Fibroblast of skin of abdomen (primary cell): ENCODE measurements at places on chromosomes 6 and 20.
A peak's percentile ranks its signal among the peaks of the same experiment; 100 is the strongest.

DNA sequence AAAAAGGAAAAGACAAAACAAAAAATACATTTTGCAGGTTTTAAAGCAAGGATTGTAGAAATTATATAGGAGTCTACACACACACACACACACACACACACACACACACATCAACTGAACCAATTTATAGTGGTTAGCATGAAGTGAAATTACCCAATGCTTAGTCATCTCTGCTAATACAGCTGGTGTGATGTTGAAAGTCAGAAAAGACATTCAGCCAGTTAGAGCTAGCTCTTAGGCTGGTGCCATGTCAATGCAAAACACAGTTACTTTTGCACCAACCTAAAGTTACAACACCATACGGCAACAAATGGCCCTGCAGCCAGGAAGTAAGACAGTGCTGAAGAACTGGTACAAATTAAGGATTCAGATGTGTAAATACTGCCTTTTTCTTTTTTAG is 15.2 kb downstream of the FAM210B start:
- DNase-seq, result peak; percentile 94

DNA sequence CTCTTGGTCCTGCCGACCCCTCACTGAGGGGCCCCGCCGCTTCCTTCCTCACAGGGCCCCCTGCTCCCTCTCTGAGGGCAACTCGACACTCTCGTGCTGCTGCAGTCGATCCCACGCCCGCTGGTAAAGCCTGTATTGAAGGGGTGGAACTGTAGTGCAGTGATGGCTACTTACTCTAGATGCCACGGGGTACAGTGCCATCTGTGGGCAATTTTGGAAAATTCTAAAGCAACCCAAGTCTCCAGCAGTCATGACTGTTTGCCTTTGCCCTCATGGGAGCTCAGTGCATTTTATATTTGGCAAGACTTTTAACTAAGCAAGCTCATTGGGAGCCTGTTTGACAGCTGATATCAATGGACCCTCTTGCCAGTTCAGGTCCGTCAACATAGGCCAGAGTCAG is 6.5 kb upstream of the C6orf136 start:
- DNase-seq, result no peak

DNA sequence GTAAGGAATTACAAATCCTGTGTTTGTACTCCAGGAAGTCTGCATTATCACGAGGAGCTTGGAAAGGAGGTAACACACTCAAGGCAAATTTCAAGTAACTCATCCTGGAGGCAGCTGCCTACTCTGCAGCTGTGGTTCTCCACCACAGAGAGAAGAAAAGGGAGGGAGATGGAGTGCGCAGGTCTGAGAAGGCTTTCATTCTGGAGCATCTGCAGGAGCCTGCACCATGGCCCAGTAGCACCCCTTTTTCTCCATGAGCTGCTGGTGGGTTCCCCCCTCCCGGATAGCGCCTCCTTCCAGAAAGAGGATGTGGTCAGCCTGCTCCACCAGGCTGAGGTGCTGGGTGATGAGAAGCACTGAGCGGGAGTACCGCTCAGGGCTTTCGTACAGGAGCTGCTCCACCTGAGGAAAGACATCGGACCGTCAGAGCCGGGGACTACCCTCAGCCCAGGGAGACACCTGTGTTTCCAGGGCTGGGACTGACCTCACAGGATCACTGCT is 1.6 kb upstream of the PSMB8 start:
- no peak for DNase-seq

DNA sequence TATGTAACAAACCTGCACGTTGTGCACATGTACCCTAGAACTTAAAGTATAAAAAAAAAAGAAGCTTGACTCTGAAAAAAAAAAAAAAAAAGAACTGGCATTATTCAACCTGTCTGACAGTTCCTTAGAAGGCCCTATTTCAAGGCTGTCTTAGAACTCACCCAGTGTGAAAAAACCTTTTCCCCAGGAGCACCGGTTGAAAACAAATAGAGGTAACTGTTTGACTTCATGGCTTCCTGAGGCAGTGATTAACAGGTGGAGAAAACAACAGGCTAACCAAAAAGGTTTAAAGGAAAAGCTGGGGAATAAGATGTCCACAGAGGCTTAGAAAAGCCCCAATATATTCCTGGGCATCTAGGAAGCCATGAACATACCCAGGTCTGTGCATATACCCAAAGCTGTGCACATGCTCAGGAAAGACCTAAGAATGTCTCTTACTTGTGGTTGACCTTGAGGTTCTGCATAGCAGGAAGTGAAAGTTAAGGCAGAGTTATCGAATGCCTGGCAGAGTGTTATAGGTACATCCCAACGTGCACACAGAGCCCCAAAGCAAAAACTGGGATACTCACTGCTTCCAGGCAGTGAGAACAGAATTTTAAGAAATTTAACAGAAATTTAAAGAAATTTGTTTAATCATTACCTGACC is 7.0 kb downstream of the UQCC1 start:
- no peak for DNase-seq

GRCh38 chr6:155121699-155122098 is 126.6 kb downstream of the TIAM2 start:
- peak; percentile 21 for DNase-seq

DNA sequence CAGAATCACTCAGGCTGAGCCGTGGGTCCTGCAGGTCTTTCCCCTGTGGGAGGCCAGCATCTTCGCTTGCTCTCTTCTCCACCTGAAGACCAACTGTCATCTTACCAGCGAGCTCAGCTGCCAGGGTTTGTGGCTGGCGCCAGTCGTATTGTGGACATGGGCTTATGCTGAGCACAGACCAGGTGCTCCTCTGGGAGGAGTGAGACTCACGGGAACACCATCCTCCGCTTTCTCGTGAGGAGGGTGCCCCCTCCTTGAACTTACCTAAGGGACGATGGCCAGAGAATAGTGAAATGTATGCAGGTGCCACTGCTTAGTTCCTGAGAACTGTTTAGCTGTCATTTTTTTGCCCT is 17.1 kb downstream of the WRNIP1 start:
- no peak for DNase-seq

- DNase-seq, result no peak
Observed at GRCh38 chr20:38935967-38936407, 9.8 kb downstream of the FAM83D start.

- DNase-seq, result no peak
Observed at GRCh38 chr20:25076731-25077609, 5.0 kb downstream of the VSX1 start.

DNA sequence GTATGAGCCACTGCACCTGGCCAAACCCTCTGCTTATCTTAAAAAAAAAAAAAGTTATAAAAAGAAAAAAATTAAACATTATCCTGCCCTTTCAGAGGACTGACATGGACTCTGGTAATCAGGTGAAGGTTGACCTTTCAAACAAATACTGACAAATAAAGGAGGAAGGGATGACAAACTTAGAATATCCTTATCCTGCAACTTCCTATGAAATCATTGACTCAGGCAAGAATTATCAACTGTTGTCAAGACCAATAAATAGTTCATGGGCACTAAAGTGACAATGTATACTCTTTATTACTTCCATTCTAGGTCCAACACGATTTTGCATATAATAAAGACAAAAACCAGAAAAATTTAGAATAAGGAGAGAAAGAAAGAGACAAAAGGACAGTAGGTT is 117.9 kb downstream of the KIF16B start:
- DNase-seq, result no peak

DNA sequence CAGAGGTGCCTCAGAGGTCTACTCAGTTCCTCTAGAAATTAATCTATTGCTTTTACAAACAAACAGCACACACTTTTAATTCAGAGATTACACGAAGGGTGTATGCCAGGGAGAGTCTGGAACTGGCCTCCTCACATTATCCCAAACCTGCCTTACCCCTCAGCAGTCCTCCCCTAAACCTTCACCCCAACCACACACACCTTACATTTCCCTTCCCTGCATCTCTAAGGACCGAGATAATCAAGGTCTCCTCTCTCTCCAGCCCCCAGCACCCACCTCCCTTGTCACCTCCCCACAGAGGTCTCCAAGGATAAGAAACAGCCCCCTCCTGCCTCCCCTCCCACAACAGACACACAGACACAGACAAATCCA is 6.1 kb downstream of the HLA-DRB1 start:
- DNase-seq, result no peak

DNA sequence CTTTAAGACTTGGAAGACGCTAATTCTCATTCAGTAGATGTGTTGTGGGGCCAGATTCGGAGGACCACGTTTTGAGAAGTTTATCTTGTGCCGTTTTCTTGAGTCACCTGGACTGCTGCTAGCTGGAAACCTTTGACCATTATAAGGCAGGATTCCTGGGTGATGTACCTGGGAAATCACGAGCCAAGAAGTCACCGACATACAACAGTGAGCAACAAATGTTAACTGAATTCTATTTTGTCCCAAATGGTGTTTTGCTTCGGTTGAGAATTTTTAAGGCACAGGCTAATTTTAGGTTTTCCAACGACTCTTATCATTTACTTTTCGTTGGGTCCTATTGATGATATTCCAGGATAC is 93.4 kb upstream of the BTN3A2 start:
- DNase-seq, result no peak

DNA sequence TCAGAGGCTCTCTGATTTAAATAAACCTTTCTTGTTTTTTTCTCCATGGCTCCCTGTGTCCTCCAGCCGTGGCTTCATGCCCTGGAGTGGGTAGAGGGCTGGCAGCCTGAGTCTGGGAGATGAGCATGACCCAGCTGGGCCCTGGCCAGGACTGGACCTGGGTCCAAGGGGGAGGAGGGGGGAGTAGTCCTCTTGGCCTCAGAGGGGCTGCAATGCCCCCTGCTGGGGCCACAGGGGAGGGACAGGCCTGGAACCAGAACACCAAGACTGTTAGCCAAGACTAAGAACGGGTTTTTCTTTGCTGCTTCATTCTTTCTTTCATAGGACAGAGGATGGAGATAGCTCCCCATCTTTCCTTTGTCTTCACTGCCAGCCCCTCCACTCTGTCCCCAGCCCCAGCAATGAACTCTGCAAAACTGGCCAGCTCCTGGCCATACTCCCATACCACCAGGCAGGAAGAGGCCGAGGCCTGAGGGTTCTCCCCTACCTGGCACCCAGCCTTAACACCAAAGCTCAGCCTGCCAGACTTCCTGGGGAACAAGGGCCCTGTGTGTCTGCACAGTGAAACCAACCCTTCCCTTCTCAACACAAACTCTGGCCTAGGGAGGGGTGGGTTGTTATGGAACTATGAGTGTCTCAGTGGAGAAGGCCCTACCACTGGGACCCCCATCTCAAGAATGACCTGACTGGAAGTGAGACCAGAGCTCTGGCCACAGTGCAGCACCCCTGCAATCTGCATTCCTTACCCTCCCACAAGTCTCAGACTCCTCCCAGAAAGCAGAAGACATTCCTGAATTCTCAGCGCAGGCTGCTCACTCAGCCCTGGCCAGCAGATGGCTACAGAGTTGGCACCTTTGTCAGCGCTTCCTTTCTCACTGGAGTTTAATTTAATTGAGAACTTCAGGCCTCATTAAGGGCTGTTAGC is 11.0 kb downstream of the SLC29A1 start:
- DNase-seq, result peak; percentile 79

DNA sequence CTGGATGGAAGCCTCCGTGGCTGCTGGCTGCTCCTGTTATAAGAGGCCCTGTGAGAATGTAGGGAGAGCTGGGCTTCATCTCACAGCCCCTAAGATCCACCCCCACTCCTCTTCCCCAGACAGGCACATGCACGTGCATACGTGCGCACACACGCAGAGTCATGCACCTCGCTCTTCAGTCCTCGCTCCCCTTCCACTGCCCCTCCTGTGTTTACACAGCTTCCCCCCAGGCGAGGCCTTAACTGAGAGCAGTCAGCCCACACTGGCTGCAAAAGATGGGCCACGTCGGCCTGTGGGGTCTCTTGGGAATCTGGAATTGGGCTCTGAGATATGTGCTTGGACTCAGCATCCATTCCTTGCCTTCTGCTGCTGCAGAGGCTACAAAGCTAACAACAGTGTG is 35.2 kb upstream of the MLN start:
- no peak for DNase-seq

GRCh38 chr6:77620278-77620882 is 32.5 kb upstream of the MEI4 start:
- peak; percentile 2 for DNase-seq

DNA sequence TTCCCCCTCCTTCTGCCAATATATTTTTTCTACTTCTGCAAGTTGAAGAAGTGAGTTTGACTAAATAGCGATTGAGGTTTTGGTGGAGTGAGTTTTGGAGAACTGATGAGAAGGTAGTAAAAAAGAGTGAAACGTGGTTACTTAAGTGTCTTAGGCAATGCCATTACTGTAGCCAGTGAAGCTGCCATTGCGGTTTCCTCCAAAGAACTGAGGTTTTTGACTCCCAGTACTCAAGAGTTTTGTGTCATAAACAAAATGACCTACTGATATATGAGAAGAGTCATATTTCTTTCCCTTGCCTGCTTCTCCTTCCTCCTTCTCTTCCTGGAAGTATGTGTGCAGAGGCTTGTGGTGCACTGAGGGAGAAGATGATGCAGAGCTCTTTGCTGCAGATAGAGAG is 554.5 kb upstream of the MAP3K7 start:
- no peak for DNase-seq

GRCh38 chr20:3815703-3816315 is 4.5 kb upstream of the AP5S1 start:
- DNase-seq, result no peak

DNA sequence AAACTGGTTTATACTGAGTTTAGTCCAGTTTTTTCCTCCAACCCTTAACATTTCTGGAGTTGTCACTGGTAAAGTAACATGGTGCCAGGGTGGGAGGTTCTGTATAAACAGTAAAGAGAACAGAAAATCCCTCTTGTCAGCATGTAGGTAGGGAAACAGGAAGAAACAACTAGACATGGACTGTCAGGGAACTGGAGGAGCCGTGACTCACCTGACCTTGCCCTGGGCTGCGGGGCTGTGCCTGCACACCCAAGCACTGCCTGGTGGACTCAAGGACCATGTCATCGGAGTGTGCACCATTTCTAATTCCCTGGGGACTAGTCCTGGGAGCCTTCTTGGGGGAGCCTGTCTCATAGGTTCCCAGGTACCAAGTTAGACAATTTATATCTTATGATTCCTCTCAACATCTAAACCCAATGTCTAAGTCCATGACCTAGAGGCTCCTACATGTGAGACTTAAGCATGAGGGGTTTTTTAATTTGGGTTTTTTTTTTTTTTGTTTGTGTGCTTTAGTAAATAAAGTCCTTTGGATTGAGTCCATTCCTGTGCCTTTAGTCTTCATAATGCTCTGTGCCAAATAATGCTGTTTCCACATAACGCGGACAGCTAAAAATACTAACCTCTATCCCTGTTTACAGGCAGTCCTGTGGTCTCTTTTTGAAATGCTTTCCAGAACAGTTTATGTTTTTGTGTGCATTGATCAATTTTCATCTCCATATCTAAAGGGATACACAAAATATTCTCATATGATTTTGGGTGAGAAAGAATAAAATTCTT is 136.9 kb upstream of the SUPT3H start:
- no peak for DNase-seq

- DNase-seq, result no peak
Observed at GRCh38 chr6:17820055-17820454, 113.3 kb upstream of the NUP153 start.

- DNase-seq, result no peak
Observed at GRCh38 chr20:39535301-39535700, 573.2 kb downstream of the DHX35 start.

- peak; percentile 98 for DNase-seq
Observed at GRCh38 chr6:142802124-142802523, 142.9 kb downstream of the HIVEP2 start.

GRCh38 chr20:58622671-58623578 is 28.2 kb upstream of the STX16 start:
- no peak for DNase-seq
